ENCODE measurements at places on chromosomes 13 and 19.

GRCh38 chr13:35512271-35512920 lies 35.9 kb upstream of the MAB21L1 start:
- no peak for DNase-seq

DNA sequence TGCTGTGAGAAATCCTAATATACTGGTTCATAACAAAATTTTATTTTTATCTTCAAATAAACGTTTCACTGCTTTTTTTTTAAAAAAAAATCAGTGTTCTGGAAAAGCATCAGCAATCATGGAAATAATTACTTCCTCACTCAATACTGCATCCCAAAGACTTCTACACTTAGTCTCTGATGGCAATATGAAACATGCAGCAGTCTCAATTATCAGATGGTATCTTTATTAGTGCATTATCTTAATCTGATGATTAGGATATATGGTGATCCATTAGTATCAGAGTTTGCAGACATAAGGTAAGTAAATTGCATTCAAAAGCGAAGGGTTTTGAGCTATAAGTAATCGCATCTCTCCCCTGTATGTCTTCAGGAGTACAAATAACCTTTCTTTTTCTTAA lies 218.3 kb upstream of the EDNRB start:
- DNase-seq: no peak

GRCh38 chr13:75652726-75653125 lies 16.6 kb downstream of the LMO7 start:
- DNase-seq: no peak

- DNase-seq: no peak
Observed at GRCh38 chr19:14770944-14771839, 7.2 kb downstream of the ADGRE2 start.

- no peak for DNase-seq
Observed at GRCh38 chr19:31257426-31258130, 91.7 kb downstream of the TSHZ3 start.

GRCh38 chr19:28425046-28425931 lies 787.7 kb downstream of the UQCRFS1 start:
- no peak for DNase-seq

GRCh38 chr19:15149737-15150136 lies 42.5 kb downstream of the SYDE1 start:
- DNase-seq: no peak

Data from activated T-helper 1 cell treated with anti-CD3 and anti-CD28 coated beads, Interleukin-2, amount 50 U/mL, for 16 hours (primary cell).